ENCODE measurements at places on chromosomes 5 and 9.

DNA sequence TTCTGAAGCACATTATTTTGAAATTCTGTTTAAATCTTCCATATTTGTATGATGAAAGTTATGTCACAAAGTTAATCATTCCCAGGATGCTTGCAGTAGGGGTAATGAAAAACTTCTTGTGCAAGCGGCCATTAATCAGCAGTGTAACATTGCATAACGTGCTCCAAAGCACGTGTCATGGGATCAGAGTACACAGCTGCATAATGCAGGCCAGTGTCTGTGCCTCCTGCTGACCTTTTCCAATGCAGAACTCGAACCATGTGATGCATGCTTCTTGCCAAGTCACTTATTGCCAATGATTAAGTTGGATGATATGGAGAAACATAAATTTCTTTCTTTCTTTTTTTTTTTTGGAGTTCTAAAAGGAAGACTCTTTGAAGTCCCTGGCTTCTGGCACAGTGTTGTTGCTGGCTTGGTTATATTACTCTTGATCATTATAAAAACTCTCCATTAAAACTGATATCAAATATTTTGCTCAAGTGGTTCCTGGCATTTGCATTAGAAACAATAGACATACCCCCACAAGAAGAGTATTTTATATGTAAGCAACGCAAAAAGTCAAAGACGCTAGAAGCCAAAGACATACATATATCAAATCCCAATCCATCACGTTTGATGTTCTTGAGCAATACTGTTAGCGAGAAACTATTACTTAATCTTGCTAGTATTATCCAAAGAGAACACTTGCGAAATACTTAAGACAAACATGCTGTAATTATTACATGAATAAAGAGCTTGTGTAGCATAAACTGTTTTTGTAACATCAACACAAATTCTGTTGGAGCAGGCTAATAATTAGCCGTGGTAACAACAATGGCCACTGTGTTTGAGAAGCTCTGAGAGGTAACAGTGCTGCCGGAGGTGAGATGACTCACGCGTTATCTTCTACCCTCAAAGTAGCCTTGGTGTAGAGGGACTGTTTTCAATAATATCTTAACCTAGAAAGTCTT is 164.2 kb downstream of the AUH start:
- DNase-seq: peak; percentile 79

- DNase-seq: no peak
Observed at GRCh38 chr5:140042643-140043507, at the start of gene NRG2. Gene NRG2, minus strand, starts transcription at chr5:140043299.

DNA sequence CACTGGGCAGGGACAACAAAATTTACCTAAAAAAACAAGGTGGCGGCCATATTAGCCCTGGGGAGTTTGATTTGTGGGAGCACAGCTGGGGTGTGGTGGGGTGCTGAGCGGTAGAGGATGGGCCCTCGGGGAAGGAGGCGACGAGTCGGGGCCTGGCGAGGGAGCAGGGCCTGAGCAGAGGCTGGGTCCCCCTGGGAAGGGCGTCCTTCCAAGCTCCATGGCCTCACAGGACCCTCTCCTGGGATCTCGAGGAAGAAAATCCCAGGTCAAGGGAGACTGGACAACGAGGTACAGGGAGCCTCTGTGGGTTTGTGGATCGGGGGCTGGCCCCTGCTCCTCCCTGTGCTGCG is 165.5 kb downstream of the CACNA1B start:
- DNase-seq: no peak

- no peak for DNase-seq
Observed at GRCh38 chr9:89522959-89523285, 25.0 kb upstream of the SEMA4D start.

DNA sequence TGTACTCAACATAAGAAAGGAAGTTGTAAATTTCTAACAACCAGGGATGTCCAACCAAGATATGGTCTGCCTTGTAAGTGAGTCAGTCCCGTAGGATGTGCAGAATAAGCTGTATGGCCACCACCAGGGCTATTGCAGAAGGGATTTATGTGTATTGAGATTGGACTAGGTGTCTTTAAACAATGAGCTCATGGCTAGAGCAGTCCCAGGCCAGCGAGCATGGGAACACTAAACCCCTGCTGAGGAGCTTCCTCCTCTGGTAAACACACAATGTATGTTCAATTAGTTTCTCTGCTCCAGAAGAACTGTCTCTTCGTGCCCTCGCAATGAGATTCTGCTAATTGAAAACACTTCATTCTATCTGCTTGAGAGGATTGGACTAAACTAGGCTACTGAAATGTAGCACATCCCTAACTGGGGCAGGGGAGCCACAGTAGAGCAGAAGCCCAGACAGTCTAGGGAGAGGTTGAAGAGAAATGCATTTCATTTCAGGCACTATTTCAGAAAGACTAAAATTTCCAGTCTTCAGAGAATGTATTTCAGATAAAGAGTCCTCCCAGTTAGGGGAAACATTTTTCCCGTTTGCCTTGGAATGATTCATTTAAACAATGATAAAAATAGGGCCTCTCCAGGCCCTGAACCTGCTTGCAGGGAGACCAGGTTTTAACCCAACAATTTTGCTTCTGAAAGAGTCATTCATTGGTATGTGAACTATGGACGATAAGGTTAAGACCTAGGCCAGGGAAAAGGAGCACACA is 154.7 kb downstream of the FAM114A2 start:
- no peak for DNase-seq

- no peak for DNase-seq
Observed at GRCh38 chr5:149221731-149222342, 49.8 kb upstream of the AFAP1L1 start.

DNA sequence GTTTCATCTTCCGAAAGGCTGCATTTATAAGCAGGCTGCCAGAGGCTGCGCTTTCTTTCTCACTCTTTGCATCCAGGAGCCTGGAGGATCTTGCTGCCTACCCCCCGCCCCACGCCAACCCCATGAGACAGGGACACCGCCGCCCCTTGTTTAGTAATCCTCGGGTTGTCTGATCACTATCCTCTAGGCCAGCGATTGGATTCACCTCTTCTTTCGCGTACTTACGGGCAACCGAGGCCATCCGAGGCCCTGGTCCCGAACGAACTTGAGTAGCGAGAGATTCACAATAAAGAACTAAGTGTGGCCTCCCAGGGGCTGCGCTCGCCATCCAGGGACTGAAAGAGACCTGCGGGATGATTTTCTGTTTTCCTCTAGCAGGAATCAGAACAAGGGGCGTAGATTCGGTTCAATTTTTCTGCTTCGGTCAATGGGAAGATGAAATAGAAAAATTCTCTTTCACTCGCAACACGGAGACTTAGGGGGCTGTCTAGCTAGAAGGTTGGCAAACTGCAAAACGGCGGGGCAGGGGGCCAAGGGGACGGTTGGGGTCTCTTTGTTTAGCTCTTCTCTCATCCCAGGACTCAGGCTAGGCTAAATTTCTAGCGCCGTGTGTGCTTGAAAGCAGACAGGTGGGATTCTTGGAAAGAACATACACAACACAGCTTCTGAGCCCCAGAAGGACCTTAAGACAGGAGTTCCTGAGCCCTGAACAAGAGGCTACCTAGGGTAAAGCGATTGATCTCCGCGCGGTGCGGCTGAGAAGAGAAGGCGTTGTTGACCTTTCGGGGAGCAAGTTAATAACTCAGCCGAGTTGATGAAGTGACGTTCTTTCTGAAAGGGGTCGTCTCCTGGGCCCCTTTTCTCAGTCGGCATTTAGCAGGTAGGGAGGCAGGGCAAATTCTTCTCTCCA is 5.8 kb upstream of the ISL1 start:
- no peak for DNase-seq

- no peak for DNase-seq
Observed at GRCh38 chr9:137836151-137836830, 41.3 kb upstream of the CACNA1B start.

GRCh38 chr5:38832810-38833209 is 13.0 kb upstream of the OSMR start:
- no peak for DNase-seq

DNA sequence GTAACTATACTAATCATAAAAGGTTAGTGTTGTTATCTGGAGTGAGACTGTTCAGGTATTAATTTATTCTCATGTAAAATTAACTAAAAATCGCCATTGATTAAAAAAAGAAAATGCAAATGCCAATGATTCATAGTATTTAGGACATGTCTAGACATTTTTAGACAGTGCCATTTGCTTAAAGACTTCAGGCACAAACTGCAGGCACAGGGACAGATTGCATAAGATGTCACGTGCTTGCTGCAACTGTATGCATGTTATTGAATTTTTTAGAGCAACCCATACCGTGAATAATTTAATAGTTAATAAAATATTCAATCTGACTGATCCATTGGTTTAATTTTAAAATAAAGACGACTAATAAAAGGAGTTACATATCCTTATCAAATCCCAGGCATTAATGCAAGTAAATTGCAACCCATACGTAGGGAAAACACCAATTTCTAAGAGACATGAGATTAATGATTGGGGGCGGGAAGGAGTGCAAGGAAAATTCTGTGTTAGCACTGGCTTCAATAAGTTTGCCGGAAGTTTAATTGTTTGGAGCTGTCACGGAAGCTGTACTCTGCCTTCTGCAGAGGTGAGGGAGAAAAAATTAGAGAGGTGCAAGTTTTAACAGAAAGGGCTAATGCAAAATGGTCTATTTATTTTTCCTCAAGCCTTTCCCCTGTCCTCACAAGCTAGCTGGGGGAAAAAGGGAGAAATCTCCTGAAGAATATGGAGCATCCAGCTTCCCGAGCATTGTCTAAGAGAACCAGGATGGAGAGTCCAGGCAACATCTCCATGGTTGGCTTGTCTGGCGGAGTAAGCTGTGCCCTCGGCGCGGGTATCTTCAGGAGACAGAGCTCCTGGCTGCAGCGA is 2.9 kb downstream of the EDIL3 start:
- no peak for DNase-seq

DNA sequence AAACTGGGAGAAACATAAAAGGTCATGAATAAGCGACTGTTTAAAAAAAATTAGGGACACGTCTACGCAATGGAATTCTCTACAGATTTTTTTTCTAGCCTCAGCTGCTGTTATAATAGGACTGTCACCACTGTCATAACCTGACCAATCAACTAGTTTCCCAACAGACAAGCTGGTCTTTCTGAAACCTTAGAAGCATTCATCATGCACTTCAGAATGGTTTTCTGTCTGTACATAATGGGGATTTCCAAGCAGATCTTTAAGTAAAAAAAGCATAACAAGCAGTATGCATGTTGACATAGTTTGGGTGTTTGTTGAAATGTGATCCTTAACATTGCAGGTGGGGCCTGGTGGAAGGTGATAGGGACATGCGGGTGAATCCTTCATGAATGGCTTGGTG is 58.3 kb upstream of the SEMA6A start:
- no peak for DNase-seq

DNA sequence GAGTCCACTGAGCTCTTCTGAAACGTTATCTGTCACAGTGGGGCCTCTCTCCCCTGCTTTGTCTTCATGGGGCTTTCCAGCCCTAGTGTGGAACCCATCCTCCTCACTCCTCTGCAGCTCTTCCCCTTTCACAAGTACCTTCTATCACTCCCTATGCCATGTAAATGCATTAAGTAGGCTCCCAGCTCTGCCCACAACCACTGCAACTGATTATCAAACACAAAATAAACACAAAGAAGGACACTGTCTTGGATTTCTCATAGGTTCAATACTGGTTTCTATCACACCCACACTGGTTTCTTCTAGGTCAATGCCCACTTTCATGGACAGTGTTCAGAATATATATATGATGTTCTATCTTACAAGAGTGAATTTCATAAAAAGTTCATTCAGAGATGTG is 139.4 kb downstream of the GNAQ start:
- no peak for DNase-seq

DNA sequence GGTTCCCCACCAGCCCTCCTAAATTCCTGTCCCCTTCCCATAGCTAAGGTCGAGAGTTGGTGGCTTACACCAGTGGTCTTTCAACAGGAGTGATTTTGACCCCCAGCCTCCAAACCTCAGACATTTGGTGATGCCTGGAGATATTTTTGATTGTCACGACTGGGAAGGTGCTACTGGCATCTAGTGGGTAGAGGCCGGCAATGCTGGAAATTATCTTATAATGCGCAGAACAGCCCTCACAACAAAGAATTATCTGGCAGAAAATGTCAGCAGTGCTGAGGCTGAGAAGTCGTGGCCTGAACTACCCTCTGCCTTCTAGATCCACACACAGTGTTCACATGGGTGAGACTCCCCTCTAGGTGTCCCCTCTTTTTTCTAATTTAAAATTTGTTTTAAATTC is 69.6 kb downstream of the IL31RA start:
- DNase-seq: no peak

- DNase-seq: no peak
Observed at GRCh38 chr5:1772634-1773033, 27.0 kb downstream of the MRPL36 start.

DNA sequence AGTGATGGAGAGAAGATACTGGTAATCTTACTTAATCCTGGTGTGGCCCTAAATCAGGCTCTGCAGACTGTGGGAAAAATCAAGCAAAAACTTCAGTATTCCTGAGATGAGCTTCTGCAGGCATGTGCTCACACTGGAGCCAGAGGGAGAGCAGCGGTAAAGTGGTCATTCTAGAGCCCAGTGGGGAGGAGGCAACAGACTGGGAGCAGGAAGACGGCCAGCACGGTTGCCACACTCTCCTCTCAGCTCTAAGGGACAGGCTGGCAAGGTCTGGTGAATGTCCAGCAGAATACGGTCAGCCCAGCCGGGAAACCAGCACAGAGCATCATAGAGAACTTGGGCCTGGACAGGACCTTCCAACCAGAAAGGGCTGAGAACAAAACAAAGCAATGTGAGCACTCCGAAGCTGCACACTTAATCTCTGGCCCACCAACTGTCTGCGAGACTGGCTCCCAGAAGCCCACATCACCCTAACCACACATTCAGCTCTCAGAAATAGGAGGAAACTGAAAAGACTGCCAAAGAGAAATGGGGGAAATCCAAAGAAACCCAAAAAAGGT is 30.3 kb downstream of the MED27 start:
- DNase-seq: no peak

DNA sequence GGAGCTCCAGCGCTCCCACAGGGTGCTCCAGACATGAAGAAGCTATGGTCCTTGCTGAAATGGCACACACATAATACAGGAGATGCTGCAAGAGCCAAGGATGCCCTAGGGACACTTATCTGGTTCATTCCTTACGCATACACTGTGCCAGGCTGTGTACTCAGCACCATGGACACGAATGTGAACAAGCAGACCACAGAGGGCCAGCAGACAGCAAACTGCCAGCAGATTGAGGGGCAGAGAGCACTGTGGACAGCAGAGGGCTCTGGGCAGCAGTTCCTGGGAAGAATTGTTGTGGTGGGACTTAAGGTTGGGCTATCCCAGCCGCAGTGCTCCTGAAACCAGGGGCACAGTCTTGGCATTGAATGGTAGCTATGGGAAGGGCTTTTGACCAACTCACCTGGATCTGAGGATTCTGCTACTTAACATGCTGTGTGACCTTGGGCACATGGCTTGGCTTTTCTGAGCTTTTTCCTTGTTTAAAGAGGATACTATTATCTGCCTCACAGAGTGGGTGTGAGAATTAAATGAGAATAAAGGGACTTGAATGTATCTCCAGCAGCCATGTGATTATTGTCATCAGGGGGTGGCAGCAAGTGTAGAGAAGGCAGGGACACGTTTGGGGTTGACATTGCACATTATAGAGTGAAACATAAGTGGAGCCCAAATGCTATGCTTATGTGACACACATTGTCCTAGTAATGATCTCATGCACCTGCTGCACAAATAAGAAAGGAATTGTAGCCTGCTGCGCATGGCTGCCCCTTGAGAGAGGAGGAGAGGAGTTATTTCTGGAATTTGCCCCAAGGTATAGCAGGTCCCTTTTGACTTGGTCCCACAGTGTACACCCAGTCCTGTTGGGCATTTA is 30.1 kb downstream of the PPARGC1B start:
- DNase-seq: no peak

GRCh38 chr5:146549615-146550014 is 33.6 kb upstream of the GPR151 start:
- DNase-seq: no peak

GRCh38 chr5:163373436-163374084 is 63.8 kb upstream of the CCNG1 start:
- DNase-seq: no peak

All from left renal pelvis (tissue), 4 donors.